Activated T-helper 2 cell treated with anti-CD3 and anti-CD28 coated beads, Interferon-gamma antibody, Interleukin-2, Interleukin-4, amounts not matched to agents 10 μg/mL and 5 μg/mL and 100 μg/mL, durations not matched to agents 14 hours and 24 hours and 36 hours (primary cell): ENCODE measurements at places on chromosomes 1 and 21. TPM values are rescaled to one million over a fixed set of nuclear protein-coding genes. Genes with fewer than 3 reads are reported as not detected.

- no peak for DNase-seq
Measured at GRCh38 chr1:162229549-162229948, 147.1 kb downstream of the SPATA46 start.

DNA sequence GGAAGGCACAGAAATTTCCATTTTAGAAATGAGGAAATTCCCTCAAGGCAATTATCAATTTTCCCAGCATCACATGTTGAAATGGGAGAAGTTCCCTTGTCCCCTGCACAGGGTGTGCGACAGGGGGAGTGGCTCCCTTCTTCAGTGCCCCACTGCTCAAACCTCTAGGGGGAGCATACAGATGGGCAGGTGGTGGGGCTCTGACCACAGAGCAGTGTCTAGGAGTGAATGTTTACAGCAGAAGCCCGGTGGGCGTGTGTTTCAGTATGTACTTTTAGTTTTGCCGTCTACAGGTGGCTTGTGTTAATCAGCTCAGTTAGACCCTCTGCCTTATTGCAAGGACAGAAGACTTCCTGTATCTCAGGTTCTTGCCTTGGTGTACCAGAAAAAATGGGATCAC is 493.7 kb upstream of the PLXNA2 start:
- no peak for DNase-seq

GRCh38 chr21:36388096-36388495 is 2.9 kb downstream of the CHAF1B start:
- DNase-seq = no peak

- DNase-seq = no peak
Measured at GRCh38 chr1:51331206-51332100, 1.1 kb upstream of the TTC39A start.

DNA sequence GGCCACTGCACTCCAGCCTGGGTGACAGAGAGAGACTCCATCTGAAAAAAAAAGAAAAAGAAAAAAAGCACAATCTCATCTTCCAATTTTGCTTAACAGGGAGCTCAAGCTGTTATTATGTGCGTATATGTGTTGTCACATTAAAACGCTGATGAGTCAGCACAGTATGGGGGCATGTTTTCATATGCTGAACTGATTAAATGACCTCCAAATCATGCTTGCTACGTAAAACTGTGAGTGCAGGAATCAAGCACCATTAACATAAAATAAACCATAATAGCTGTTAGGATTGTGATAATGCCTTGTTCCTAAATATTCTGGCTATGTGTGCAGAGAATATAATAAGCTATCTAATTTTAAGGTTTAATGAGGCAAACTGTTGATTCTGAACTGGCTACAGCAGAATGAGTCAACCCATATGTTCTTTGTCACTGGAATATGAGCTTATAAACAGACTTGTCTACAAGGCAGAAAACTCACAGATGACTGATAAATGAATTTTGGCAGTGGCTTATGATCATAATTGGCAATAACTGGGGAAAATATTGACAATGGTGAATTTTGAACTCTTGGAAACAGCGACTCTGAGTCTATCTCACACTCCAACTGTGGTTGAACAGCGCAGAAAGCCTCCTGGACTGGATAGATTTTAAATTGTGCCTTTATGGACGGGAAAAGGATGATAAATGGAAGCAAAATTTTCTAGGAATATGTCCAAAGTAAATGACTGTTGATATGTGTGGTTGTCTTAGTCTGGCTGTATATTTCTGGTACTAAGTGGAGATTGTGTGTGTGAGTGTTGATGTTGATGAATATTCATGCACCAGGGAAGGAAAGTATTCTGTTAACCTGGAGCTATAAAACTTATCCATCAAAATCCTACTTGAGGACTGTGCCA is 75.5 kb downstream of the VCAM1 start:
- DNase-seq = no peak

- no peak for DNase-seq
Measured at GRCh38 chr1:153587314-153587713, 21.7 kb upstream of the S100A2 start.

DNA sequence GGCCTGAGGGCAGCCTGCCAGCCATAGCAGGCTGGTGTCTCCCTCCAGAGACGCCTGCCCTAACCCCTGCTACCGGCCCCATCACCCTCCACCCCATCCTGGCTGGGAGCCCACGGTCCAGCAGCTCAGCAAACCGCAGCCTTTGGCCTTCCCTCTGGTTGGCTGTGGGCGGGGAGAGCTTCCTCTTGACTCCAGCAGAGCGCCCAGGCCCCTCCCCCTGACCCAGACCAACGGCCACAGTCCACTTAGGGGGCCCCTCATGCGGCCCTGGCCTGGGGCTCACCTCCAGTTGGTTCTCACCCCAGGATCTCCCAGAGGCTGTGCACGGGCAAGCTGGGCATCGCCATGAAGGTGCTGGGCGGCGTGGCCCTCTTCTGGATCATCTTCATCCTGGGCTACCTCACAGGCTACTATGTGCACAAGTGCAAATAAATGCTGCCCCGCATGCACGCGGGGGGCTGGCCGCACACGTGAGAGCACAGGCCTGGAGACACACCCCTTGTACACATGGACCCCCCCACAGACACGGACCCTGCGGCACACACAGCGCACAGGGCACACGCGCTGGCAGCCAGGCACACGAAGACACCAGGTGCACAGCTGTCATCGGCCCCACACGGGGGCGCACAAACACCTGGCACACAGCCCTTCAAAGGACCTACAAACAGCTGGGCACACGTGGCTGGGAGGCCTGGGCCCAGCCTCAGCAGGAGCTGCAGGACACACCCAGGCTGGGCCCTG is 3.1 kb downstream of the SMIM1 start:
- DNase-seq = peak; percentile 33

DNA sequence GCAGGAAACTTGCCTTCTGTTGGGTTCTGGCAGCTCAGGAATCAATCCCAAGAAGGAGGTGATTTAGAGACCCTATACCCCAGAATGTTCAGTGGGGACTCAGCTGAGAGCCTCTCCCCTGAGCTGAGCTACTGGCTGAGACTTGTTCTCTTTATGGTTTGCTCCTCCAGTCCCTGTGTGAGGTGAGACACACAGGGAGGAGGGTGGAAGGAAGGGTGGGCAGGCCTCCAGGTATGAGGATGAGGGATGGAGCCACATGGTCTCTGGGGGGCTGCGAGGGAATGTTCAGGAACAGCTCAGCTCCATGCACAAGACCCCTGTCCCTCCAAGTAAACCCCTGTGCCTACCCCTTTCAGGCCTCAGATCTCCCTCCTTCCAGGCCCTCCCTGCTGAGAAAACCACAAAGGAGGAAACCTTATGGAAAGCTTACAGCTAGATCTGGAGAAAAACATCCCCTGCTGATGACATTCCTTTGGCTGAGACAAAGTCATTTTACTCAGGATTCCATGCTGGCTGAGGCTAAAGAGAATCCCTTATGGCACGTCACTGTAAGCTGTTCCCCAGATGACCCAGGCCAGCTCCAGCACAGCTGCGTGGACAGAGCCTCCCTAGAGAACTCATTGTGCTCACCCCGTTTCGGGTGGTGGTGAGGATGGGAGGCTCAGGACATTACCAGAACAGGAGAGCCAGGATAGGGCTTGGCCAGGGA is 91.5 kb upstream of the IPO9 start:
- DNase-seq = no peak

DNA sequence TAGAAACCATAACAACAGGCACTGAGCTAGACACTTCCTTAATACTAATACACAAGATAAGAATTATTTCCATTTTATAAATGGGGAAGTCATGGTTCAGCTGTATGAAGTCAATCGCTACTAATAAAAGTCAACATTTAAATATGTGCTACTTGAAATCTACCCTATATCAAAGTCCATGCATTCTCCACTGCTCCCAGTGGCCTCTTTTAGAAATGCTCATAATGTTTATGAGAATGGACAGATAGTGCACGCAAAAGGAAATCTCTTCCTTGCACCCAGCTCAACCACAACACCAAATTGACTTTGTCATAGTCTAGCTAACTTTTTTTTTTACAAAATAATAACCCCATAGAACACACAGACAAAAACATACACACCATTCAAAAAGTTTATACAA is 281.7 kb upstream of the CXADR start:
- no peak for DNase-seq

- DNase-seq = no peak
Measured at GRCh38 chr1:16085522-16085921, 12.1 kb upstream of the FAM131C start.

DNA sequence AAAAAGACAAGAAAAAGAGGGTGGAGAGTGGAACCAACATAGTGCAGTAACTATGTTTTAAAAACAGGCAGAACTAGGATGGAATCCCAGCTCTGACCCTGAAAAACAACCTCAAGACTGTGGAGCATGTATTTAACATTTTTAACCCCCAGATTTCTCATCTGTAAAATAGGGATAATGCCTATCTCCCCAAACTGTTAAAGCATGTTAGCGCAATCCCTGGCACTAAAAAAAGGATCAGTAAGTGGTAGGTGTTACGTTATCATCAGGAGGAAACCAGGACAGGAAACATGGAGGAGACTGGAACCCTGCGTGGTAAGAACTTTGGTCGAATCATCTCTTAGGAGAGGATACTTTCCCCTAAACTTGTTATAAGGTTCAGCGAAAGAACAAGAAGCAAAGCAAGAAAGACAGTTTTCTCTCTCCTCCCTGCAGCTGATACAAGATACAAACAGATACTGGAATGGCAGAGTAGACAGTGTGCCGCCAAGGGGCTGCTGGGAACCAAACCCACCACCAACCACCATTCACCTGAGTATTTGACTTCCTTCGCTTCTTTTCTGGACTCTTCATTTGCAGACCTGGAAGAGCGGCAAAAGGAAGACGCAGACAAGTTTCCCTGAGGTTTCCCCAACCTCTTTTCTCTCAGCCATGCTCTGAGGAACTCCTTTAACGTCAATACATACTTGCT is 991 bp downstream of the PYGO2 start:
- DNase-seq = no peak

- no peak for DNase-seq
Measured at GRCh38 chr1:233907151-233907550, 2.7 kb downstream of the SLC35F3 start.

DNA sequence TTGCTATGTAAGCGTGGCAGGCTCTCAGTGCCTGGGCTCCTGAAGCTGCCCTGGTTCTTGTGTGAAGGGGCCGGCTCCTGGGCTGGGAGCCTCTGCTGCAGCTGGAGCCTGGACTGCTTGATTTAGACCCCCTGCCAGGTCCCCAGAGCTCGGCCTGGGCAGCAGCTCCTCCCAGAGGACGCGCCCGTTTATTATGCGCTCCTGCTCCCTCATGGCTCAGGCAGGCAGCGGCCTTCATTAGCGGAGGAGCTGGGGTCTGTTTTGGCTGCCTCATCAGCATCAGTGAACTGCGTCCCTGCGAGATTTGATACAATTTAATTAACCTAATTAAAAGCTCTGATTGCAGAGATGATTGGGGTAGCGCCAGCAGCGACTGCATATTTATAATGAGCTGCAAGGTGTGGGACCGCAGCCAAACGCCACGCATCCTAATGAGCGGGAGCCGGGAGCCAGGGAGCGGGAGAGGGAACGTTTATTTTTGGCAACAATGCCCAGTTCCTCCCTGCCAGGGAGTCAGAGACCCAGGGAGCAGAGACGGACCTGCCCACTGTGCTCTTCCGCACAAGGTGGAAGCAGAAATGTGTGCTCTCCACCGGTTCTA is 16.6 kb downstream of the UTP11 start:
- DNase-seq = no peak

DNA sequence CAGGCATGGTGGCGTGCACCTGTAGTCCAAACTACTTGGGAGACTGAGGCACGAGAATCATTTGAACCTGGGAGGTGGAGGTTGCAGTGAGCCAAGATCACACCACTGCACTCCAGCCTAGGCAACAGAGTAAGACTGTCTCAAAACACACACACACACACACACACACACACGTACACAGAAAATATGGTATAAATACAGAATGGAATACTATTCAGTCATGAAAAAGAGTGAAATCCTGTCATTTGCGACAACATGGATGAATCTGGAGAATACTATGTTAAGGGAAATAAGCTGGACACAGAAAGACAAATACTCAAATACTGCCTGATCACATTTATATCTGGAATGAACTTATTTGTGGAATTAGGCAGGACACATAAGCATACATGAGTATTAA is 18.4 kb downstream of the FOXD2 start:
- no peak for DNase-seq

DNA sequence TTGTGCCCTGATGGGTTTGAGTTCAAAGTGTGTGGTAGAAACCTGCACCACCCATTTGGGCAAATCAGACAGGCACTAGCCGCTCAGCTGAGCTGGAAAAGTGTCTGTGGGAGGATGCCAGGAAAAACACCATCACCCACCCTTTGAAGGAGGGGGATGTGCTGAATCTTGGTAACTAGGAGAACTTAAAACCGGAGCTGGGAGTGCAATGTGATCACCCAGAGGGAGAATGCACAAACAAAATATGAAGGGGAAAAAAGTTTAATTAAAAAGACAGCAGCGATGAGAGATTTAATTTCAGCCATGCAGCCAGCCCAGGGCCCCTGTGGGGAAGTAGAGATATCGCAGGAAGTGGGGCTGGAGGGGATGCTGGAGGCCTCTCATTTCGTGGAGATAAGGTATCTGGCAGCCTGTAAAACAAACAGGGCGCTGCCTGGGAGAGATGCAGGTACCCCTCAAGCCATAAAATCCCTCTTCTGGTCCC is 86.8 kb upstream of the BCAR3 start:
- no peak for DNase-seq

- no peak for DNase-seq
Measured at GRCh38 chr21:45415943-45416611, 11.1 kb downstream of the COL18A1 start.

GRCh38 chr1:65179148-65179547 is 31.1 kb downstream of the AK4 start:
- no peak for DNase-seq

GRCh38 chr1:178266619-178267066 is 172.7 kb downstream of the RASAL2 start:
- DNase-seq = no peak

DNA sequence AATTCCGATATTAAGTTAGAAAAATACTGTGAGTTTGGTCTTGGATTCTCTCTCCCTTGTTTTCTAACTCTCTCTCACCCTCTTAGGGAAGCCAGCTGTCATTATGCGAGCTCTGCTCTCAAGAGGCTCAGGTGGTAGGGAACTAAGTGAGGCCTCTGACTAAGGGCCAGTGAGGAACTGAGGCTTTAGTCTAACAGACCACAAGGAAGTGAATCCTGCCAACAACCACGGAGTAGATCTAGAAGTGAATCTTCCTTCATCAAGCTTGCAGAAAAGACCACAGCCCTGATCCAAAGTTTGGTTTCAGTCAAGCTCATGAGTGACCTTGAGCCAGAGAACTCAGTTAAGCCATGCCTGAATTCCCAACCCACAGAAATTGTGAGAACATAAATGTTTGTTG is 180.1 kb upstream of the PRMT6 start:
- DNase-seq = no peak

The HHAT gene
- 0.43 and 0.57 TPM in 2 replicates for total RNA-seq

The CTTNBP2NL gene
- total RNA-seq = 5.7 and 7.1 TPM in 2 replicates

The VHLL gene
- not detected in 2 replicates for total RNA-seq

The NRAS gene
- total RNA-seq = 63.3 and 64.5 TPM in 2 replicates

The NUDT4B gene
- 0.68 TPM in 1 of 2 replicates, not detected in the other for total RNA-seq

The CASZ1 gene
- total RNA-seq = 8.6 and 9.9 TPM in 2 replicates

The SMIM1 gene
- 1.4 and 2.3 TPM in 2 replicates for total RNA-seq

The FCGR3A gene
- not detected in 2 replicates for total RNA-seq

The RGS4 gene
- not detected in 2 replicates for total RNA-seq

The TCHHL1 gene
- not detected in 2 replicates for total RNA-seq
